Right ventricle myocardium superior (tissue), 1 donor: ENCODE measurements at places on chromosomes 11 and 22.
A peak's percentile ranks its signal among the peaks of the same experiment; 100 is the strongest.

DNA sequence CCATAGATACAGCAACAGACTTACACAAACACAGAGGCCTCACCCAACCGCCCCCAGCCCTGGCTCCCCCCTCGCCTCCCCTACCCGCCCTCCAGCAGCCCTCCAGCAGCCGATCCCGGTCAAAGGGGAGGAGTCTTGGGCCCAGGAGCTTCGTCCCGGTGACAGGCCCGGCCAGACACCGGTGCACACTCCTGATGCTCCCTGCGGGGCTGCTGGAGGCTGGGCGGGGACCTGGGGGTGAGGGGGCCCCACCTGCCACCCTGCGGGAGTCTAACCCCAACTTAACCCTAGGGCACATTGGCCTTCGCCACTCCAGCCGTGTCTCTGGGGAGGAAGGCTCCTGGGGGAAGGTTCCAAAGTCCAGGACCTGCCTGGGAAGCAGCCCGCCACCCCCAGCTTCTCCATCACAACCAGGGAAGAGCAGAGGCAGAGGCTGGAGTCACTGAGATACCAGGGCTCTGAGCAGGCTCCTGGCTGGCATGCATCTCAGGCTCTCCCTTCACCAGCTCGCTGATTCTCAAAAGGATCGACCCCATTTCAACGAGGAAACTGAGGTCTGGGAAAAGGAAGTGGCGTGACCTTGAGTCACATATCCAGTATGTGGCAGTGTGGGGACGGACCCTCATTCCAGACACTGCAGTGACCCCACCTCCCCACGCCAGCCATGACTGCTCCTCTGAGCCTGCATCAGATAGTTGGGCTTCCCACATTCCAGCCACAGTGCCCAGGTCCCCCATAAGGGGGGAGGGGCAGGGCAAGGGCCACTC lies 14.4 kb downstream of the BCL9L start:
- DNase-seq = no peak

- DNase-seq = no peak
Observed at GRCh38 chr11:116224154-116224888, 548.5 kb downstream of the BUD13 start.

DNA sequence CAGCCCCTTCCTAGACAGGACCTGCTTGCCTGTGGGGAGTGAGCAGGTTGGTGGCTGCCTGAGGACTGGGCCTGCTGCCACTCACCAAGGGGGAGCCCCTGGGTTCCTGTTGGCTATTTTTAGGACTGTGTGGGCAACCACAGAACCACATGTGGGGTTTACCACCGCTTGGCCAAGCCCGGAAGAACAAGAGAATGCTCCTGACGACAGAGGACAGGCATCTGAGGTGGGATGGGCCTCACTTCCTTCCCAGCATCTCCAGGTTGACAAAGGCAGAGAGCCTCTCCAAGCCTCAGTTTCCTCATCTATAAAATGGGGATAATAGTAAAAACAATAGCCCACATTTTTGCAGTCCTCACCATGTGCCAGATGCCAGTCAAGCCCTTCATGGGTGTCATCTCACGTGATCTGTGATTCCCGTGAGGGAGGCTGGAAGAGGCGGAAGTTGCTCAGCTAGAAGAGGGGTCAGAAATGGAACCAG lies 43.6 kb downstream of the LRRC32 start:
- DNase-seq = no peak

DNA sequence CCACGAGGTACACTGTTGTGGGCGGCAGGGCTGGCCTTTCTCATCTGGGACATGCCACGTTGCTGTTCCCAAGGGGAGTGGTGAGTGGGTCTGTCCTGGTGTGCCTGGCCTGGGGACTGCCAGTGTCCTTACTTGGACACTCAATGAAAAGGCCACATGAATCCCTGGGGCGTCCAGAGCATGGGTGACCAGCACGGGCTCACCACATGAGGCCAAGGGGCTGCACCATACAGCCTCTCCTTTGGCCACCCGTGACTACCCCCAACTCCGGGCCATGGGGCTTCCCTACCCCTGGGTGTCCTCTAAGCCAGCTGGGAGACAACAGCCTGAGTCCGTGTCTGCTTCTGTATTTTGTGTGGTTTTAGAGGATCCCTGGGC lies 20.2 kb upstream of the TXNRD2 start:
- DNase-seq = no peak

DNA sequence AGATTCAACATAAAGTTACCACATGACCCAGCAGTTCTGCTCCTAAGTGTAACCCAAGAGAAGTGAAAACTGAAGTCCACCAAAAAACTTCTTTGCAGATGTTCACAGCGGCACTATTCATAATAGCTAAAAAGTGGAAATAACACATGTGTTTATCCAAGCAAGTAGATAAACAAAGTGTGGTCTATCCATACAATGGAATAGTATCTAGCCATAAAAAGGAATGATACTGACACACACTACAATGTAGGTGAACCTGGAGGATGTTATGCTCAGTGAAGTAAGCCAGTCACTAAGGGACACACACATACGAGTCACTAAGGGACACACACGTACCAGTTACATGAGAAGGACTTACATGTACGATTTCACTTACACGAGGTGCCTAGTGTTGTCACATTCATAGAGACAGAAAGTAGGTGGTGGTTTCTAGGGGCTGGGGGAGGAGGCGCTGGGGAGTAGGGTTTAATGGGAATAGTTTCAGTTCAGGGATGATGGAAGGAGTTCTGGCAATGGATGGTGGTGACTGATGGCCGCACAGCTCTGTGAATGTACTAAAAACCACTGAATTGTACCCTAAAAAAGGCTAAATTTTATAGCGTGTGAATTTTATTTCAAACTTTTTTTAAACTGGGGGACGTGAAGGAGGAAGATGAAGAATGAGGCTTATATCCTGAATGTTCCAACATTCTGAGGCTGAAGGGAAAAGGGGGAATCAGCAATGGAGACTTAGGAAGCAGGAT lies 27.2 kb upstream of the COMT start:
- no peak for DNase-seq

DNA sequence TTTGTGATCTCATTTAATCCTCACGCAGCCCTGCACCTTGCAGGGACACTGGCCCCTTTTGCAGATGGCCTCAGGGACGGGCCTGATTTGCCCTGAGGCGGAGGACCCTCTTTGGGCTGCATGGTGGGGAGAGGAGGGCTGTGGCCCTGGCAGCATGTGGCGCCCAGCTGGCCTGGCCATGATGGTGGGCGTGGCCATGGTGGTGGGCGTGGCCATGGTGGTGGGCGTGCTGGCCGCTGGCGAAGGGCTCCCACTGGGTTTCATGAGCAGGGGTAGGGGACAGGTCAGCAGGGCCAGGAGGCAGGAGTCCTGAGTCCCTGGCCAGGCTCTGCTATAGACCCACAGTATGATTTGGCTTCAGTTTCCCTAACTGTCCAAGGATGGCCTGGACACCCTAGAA lies 13.1 kb downstream of the WNT11 start:
- DNase-seq = no peak

GRCh38 chr11:11894486-11894885 lies 52.7 kb downstream of the USP47 start:
- DNase-seq = no peak

- peak; percentile 39 for DNase-seq
Observed at GRCh38 chr11:2588809-2589537, 110.8 kb downstream of the KCNQ1OT1 start.

DNA sequence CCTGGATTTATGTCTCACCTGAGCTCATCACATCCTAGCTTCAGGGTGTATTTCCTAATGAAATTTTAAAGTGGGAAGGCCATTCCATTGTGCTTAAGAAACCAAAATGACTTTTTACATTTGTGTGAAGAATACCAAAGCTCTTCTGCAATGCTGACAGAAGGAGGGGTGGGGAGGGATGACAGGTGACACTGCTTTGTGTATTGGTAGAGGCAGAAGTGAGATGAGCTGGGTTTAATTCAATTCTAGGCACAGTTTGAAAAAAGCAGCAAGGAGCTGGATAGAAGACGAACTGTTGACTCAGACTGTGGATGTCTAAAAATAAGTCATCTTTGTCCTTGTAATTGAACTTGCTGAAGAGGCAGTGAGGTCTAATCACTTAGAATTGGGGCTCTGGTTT lies 710.3 kb upstream of the KIRREL3 start:
- no peak for DNase-seq

DNA sequence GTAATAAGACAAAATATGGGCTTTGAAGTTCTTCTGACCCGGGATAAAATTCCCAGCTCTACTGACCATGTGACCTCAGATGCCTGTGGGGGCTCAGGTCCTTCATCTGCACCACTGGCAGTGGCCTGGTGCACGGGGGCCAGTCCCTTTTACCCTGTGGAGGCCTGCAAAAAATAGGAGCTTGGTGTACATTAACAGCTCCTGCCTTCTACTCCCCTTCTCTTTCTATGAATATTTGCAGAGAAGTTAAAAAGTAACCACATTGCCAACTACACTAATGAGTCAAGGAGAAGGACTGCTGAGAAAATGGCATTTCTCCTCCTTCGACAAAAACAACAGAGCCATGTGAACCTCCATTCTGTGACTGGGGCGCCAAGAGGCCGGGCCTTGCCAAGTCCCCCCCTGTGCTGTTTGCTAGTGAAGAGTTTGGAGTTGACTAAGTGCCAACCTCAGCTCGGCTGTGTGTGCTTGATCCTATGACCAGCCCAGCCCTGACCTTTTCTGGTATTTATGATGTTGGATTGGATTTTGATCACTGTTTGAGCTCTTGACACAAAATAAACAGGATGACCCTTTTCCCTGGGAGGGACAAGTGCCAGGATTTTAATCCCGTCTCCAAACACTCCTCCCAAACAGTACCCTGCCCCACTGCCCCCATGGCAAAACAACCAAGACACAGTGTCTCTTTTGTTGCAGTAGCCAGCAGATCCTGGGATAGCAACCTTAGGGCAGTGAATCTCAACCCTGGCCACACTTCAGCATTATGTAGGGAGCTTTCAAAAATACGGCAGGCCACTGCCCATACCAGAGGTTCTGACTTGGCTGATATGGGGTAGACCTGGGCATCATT lies 380.1 kb downstream of the LARGE1 start:
- peak; percentile 84 for DNase-seq

DNA sequence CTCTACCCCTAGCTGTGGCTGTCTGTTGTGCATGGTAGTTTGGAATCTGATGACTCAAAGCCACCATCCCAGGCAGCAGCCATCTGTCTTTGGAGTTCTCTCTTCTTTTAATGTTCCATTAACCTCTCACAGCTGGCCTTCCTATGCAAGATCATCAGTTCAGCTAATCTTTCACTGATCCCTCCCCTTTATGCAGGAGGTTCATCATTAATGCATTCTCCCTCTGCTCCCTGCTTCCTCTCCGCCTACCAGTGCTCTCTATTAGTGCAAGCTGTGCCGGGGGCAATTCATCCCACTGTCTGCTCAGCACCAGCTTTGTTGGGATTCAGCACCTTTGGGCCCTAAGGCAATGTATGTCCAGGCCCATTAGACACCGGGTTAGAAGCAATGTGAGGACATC lies 413.0 kb upstream of the LRRC4C start:
- DNase-seq = no peak

DNA sequence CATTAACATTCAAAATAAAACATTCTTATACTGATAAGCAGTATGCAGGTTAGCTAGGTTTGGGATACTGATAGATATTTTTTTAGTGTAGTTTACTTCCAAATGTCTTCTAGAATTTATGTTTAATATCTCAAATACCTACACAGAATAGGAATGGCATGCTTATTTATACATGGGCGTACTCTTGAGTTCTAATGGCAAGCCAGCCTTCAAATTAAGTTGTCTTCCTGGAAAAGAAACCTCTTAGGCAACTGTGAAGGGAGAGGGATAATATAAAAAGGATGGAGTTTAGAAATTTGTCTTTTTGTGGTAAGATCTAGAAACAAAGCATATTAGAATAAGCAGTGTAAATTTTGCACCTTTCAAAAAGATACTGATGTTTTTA lies 65.4 kb downstream of the MTMR3 start:
- DNase-seq = no peak

DNA sequence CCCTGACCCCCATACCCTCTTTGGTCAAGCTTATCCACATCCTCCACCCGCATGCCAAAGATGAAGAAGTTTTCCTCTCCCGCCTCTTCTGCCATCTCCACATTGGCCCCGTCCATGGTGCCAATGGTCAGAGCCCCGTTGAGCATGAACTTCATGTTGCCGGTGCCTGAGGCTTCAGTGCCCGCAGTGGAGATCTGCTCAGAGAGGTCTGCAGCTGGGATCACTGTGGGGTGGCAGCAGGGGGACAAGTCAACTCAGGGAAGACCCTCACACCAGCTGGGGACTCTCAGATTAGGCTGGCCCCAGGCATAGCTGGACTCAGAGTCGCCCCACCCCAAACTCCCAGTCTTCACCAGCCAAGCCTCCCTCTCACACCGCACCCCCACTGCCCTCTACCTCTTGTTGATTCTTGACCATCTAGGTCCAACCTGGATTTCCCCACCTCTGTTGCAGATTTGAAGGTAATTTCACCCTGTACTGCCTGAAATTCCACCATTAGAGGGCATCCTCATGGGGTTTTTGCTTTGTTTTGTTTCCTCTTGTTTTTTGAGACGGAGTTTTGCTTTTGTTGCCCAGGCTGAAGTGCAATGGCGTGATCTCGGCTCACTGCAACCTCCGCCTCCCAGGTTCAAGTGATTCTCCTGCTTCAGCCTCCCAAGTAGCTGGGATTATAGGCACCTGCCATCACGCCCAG lies 6.6 kb upstream of the RASGRP2 start:
- no peak for DNase-seq

GRCh38 chr11:88332851-88333250 lies 4.7 kb downstream of the CTSC start:
- DNase-seq = no peak

GRCh38 chr11:86204356-86204755 lies 40.2 kb upstream of the EED start:
- DNase-seq = no peak

- DNase-seq = no peak
Observed at GRCh38 chr11:120344302-120345004, 8.2 kb downstream of the ARHGEF12 start.

DNA sequence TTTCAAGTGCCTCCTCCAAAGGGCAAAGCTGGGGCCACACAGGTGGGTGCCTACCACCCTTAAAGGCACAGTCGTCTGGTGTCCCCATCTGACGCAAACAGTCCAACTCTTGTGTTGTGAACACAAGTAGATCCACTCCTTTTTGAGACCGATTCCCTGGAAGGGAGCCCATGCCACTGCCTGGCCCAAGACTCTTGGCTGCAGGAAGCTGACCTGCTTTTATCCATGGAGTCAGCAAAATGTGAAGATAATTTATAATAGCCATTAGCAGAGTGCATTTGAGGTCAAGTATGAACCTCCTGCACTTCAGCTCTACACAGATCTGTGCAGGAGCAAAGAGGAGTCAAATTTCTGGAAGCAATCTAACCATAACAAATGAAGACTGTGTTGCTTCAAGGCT lies 68.5 kb downstream of the ADM start:
- no peak for DNase-seq

GRCh38 chr11:127274328-127274676 lies 273.7 kb upstream of the KIRREL3 start:
- no peak for DNase-seq
